CD4-positive, alpha-beta T cell treated with Interleukin-21 for 1 hour (primary cell): ENCODE measurements at places on chromosomes 12 and 14.

DNA sequence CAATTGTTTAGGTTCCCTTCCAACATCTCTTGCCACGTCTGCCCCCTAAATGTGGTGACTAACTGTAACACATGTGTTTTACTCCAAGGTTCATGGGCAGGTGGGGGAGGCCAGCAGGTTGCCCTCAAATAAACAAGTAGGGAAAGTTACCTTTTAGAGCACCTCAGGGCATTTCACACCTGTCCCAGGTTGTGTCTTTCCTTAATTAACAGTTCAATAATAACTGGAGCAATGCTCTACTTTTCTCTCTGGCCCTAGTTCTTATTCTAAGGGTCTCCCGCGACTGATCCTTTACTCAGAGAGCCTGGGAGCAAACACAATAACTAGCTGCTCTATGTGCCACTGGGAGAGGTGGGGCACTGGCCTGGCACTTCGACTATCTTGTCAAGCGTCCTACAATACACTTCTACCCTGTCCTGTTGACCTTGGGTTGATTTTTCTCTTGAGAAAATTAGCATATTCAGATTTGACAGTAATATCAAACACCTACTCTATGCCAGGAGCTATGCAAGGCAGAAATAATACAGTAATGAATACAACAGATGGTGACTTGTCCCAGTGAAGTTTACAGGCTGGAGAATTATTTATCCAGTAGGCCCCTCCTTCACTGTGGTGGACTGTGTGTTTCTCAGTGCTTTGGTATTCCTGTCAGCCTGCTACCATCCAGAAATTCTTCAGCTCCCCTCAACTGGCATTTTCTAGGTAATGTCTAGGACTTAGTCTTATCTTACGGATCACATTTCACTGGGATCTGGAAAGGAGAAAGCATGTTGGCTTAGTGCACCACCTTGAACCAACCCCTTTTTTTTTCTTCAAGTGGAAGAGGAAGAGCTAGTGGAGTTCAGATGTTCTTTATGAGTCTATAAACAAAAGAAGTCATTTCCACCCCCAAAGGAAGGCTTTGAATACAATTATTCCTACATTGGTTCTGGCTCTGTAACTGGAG is 202.6 kb downstream of the CRADD start:
- DNase-seq = no peak

DNA sequence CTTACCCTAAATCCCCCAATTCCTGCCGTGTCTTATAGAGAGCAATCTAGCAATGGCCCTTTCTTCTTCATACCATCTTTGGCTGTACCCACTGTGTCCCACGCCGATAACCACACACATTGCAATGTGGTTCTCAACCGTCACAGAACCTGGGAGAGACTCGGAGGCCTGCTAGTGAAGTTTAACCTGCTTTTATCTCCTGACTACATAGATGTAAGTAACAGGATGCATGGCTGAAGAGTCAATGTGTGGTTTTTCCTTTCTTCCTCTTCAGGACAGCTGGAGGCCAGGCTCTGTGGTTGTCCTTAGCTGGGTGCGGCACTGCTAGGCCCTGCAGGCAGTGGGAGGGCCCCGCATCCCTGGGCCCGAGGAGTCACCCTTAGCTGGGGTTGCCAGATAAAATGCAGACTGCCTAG is 51.3 kb downstream of the ZNF664 start:
- DNase-seq = no peak

GRCh38 chr12:115320967-115321366 is 637.0 kb upstream of the TBX3 start:
- DNase-seq = no peak

- no peak for DNase-seq
Observed at GRCh38 chr14:47833011-47833410, 157.6 kb upstream of the MDGA2 start.

DNA sequence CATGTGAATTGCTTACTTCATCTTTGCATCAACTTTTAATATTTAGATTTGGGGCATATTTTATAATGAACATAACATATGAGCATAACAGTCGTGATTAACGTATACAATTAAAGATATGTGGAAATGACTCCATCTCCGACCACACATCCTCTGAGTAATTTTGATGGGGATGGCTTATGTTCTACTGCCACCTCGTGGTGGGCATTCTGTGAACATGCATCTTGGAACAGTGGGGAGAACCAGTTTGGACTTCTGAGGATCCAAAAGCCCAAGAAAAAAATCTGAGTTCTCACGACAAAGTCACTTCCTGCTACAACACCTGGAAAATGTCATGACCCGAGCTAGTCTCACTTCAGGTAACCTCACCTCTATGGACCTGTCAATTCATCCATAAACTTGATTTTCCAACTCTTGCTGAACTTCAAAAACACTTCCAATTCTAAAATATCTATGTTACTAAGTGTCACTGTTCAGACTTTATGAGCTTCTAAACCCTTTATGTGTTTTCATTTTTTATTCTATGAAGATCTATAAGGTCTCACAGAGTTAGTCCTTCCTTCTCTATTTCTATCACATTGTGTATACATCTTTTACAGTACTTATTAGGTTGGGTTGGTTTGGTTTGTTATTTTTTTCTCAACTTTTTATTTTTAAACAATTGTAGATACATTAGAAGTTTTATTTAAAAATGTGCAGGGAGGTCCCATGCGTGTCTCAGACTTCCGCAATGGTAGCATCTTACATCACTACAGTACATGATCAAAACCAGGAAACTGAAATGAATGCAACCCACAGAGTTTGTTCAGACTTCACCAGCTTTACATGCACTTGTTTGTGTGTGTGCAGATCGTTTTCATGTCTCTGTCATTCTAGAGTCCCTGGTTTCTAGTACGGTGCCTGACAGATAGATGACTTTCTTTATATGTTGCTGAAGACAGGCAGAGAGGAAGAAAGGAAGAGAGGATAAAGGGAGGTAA is 38.2 kb upstream of the STAB2 start:
- DNase-seq = peak; percentile 65

DNA sequence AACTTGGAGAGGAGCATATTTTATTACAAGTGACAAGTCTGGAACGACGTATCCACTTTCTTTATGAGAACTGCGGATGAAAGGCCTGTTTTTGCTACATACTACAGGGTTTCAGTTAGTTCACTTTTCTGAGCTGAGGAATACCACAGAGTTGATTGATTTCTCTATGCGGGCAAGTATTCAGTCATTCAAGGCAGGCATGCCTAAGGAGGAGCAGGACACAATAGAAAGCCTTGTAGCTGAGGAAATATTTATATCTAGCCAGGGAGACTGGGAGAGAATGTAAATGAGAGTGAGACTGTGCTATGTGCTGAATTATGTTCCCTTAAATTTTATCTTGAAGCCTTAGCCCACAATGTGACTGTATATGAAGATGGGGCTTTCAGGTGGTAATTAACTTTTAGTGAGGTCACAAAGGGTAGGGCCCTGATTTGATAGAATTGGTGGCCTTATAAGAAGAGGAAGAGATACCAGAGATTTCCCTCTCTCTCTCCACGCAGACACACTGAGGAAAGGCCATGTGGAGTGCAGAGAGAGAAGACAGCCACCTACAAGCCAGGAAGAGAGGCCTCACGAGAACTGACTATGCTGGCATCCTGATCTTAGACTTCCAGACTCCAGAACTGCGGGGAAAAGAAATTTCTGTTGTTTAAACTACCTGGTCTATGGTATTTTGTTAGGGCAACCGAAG is 459.0 kb upstream of the ATP2B1 start:
- no peak for DNase-seq

DNA sequence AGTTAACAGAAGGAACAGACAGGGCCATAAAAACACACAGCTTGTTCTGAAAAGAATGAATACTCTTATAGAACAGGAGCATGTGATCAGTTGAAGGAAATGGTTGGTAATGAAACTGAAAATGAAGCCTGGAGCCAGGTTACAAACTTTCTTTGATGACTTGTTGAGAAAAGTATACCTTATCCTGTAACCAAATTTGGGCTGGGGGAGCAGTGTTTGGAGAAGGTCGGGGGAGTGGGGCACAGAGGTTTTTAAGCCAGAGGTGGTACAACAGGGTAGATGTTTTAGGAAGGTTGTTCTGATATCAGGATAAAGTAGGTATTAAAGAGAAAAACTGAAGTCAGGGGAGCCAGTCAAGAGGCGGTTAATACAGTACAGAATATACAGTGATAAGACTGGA is 8.2 kb downstream of the GOLT1B start:
- peak; percentile 45 for DNase-seq

- DNase-seq = no peak
Observed at GRCh38 chr12:57940915-57941164, 527 bp upstream of the ATP23 start.

DNA sequence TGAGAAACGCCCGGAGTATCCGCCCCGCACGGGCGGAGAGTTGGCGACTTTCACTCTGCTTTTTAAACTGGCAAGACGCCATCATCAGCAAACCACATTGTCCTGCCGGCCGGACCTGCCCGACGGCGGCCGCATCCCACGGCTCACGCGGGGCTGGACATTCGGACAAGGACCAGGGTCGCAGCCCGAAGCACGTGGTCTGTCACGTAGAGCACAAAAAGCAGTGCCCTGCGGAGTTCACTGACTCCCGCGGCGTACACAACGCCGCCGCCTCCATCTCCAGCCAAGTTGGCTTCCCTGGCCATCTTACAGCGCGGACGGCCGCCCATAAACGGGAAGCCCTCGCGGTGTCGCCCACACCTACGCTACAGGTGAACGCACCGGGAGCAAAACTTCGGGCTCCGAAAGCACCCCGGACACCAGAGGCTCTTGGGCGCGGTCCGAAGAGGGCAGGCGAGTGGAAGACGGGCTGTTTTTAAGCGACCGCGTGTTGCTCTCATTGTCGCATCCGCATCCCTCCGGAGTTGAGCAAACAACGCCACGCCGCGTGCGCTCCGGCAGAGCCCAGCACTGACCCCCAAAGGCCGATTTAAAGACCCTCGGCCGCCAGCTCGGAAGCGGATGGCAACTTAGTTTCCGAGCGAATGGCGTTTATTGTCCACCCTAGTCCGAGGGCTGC is 966 bp downstream of the SINHCAF start:
- DNase-seq = peak; percentile 50

DNA sequence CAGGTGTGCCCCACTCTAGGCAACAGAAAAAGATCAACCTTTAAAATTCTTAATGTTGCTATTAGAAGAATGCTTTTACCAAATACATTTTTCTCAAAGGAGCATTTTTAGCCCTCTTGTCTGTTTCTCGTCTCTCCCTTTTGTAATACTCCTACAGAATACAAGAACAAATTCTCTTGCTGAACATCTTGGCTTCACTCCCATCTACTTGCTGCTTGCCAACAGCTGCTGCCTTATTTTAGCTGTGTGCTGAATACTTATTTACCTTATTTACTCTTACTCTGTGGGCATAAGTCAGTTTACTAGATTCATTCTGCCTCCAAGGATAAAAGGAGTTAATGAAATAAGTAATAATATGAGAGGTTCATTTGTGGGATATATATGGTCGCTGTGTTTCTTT is 70.8 kb downstream of the POLR3B start:
- no peak for DNase-seq

DNA sequence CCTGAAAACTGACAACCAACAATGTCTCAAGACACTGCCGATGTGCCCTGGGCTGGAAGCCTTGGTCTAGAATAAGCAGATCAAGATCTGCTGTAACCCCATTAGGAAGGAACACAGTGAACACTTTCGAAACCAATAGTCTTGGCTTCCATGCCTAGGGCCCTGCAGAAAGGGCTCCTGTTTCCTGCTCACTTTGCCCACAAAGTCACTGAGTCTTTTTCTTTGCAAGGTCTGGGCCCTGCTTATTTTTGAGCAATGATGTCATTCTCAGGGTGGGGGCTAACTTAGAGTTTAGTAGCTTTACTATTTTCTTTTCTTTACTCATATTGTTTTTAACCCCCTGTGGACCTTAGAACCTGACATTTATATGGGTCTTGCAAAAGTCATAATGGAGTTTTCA is 704.2 kb upstream of the TMEM132C start:
- DNase-seq = no peak

DNA sequence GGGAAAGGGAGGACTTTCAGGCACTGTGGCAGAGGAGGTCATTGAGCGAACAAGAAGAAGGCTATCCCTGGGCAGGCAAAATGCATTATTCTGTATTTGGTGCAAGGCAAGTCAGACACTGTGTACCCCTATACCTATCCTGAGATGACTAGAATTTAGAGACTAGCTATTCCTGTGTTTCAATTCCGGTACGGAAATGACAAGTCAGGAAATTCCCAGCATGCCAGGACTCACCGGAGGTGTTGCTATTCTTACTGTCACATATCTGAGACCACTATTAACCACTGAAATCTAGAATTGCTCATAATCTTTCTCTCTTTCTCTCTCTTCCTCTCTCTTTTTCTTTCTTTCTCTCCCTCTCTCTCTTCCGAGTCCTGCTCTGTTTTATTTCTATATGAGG is 297.1 kb downstream of the PDZRN4 start:
- DNase-seq = no peak

- no peak for DNase-seq
Observed at GRCh38 chr12:50913224-50913623, 39.1 kb upstream of the HIGD1C start.

DNA sequence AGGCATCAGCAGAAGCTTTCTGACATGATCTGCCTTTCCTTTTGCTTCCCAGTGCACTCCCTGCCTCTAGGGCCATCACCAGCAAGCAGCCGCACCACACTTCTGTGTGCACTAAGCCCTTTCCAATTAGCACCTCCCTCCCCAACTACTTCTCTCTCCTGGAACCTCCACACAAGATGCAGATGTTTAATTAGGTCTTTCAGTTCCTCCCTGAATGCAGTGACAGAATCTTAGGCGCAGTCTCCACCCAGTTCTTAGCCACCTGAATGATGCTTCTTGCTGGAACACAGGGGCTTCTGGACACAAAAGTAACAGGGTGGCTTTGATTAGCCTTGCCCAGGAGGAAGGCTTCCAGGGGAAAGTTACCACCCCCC is 32.9 kb downstream of the NIN start:
- no peak for DNase-seq

- DNase-seq = no peak
Observed at GRCh38 chr12:90172524-90172923, 463.9 kb upstream of the ATP2B1 start.
